Bone marrow (tissue), 2 donors: ENCODE measurements at places on chromosomes 11 and 22.

DNA sequence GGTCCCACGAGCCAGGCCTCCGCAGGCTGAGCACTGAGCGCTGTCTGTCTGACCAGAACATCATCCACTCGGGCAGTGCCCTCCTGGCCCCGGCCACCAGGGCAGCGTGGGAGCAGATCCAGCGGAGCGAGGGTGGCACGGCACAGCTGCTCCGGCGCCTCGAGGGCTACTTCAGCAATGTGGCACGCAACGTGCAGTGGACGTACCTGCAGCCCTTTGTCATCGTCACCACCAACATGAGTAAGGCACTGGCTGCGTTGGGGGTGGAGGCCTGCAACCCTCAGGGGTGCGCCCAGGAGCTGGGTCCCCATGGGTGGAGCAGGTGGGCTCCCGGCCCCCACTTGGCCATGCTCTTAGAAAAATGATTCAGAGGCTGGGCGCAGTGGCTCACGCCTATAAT lies 49.7 kb upstream of the PRODH start:
- no peak for DNase-seq

DNA sequence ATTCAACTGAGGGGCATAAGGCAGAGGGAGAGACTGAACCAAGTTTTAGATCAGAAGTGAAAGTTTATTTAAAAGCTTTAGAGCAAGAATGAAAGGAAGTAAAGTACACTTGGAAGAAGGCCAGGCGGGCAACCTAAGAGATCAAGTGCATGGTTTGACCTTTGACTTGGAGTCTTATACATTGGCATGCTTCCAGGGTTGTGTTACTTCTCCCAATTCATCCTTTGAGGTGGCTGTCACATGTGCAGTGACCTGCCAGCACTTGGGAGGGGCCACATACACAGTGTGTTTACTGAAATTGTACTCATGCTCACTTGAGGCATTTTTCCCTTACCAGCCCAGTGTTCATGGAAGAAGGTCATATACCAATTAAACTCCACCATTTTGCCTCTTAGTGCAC lies 30.4 kb downstream of the CYP2R1 start:
- DNase-seq: no peak

DNA sequence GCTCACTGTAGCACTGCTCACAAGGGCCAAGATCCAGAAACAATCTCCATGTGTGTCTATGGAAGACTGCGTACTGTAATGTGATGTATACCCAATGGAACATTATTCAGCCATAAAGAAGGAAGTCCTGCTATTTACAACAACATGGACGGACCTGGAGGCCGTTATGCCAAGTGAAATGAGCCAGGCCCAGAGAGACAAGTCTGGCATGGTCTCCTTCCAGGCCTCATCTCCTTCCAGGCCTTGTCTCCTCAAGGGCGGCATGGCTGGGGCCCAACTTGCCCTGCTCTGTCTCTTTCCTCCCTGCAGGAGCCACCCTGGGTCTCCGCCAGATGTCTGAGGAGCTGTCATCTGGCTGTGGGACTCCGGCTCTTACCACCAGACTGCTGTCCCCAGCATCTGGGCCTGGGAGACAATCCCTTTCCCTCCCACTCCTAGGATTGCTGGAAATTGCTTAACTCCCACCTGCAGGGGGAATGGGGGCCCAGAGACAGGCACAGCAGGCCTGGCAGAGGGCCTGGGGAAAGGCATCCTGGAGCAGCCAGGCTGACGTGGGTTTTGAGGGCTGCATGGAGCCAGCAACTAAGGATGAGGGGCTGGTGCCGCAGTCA lies 1326.6 kb downstream of the TBC1D22A start:
- DNase-seq: no peak

GRCh38 chr22:37551981-37552380 lies 8.3 kb upstream of the CDC42EP1 start:
- DNase-seq: no peak

GRCh38 chr22:26835929-26836528 lies 178.6 kb downstream of the MIAT start:
- peak; percentile 1 for DNase-seq

DNA sequence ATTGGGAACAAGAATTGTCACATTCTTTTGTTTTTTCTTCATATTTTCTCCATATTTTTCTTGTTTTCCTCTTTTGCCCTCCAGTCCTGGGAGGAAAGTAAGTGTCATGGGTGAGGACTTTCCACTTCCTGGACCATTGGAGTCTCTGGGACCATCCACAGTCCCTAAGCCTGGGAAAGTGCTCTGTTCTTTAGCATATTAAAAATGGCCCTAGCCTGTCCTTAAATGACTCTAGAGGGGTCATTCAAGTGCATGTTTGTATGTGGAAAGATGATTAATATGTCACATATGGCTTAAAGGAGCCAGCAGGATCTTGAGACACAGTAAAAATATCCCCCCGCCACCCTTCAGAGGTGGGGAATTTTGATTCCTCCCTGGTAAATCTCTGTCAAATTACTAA lies 20.1 kb upstream of the SCGB1D1 start:
- no peak for DNase-seq

DNA sequence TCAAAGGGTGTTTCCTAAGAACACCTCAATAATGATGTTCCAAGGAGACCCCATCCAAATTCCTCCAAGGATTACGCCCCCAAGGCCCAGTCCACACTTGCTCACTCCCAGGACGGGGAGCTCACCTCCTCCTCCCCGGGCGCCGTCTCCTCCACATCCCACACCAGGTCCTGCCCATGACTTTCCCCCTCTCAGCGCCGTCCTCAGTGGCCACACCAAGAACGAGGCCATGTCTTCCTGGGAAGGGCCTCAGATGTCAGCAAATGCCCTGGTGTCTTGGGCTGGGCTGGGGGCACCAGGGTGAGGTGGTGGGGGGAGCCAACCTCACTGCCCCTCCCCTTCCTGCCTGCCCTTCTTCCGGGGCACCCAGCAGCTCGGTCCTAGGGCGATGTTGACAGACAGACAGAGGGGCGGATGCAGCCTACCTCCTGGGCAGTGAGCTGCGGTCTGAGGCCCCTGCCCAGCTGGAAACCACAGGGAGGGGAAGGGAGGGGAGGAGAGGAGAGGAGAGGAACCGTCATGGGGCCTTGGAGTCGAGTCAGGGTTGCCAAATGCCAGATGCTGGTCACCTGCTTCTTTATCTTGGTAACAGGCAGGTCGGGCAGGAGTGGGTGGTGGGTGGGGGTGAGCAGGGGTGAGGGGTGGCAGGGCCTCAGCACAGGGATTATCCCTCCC lies at the start of the genes C11orf21 and TSPAN32:
Gene C11orf21 (minus strand): TSS at position 288 of the 675 bp plus-strand sequence. CDS start 110 bp downstream, at position 178.
Gene TSPAN32 (plus strand): TSS at position 383 of the 675 bp plus-strand sequence. CDS start 137 bp downstream, at position 520.
- DNase-seq: peak; percentile 64

DNA sequence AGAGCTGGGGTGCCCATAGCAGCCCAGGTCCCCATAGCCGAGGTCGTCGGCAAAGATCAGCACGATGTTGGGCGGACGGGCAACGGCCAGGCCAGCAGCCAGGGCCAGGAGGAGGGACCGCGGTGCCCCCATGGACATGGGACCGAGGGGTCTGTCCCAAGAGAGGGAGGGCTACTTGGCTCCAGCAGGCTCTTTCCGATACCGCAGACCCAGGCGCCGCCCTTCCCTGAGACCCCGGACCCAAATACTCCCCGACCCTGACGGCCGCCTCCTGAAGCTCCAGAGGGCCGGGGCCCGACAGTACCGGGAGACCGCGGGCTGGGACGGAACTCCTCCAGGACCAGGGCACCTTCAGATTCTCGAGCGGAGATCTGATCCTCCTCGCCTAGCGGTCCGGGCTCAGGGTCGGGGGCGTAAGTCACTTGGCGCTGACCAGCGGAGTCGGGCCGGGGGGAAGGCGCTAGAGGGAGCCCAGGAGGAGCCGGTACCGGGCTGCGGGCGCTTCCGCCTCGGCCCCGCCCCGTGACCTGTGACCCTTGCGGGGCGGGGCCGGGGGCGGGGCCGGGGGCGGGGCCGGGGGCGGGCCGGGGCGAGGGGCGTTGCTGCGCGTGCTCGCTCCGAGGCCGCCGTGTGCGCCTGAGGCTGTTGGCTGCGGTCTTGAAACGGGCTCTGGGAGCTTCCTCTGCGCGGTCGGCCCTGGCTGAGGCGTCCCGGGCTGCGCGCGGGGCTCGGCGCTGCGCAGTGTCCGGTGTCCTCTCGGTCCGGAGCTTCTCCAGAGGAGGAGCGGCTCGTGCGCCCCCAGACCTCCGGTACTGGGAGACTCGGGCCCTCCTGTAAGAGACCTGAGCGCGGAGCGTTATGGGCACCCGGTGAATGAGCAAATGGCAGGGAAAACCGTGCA lies at the start of gene ARSA:
Gene ARSA (minus strand): TSS at position 511 of the 901 bp plus-strand sequence. CDS start 373 bp downstream, at position 138.
- DNase-seq: peak; percentile 37

DNA sequence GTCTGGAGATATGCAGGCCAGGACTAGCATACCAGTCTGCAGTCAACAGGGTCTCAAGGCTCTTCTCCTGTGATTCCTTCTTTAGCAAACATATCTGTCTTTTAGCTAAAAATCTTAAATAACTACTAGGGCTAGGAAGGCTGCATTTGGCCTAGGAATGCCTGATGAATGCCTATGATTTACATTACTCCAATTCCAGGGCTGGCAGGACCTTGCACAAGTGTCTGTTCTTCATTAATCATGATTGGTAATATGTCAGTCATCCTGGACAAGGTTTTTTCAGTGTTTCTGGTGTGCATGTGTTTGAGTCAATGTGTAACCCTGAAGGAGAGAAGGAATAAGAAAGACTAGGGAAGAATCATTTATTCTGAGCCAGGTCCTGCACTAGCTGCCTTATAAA lies 280.5 kb upstream of the NARS2 start:
- DNase-seq: no peak

DNA sequence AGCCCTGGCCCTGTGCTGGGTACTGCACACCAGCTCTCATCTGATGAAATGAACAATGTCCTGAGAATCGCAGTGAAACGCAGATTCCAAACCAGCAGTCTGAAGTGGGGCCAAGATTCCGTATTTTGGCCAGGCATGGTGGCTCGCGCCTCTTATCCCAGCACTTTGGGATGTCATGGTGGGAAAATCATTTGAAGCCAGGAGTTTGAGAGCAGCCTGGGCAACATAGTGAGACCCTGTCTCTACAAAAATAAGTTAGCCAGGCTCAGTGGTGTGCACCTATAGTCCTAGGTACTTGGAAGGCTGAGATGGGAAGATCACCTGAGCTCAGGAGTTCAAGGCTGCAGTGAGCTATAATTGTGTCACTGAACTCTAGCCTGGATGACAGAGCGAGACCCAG lies 13.0 kb downstream of the LIF start:
- DNase-seq: no peak

DNA sequence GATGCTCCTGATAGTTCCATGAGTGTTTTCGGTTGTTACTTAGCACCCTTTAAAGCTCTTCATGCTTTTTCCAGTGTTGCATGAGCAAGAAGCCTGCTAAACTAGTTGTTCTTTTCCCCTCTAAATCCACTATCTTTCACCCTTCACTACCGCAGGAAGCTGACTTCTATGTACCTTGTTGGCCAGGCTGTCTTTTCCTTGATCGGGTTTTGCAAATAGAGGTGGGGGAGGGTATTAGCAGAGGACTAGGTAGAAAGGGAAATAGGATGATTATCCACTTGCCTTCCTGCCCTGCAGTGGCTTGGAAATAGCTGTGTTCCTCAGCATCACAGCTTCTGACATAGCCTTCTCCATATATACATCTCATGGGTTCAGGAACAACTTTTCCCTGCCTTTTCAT lies 23.9 kb downstream of the AASDHPPT start:
- DNase-seq: no peak

DNA sequence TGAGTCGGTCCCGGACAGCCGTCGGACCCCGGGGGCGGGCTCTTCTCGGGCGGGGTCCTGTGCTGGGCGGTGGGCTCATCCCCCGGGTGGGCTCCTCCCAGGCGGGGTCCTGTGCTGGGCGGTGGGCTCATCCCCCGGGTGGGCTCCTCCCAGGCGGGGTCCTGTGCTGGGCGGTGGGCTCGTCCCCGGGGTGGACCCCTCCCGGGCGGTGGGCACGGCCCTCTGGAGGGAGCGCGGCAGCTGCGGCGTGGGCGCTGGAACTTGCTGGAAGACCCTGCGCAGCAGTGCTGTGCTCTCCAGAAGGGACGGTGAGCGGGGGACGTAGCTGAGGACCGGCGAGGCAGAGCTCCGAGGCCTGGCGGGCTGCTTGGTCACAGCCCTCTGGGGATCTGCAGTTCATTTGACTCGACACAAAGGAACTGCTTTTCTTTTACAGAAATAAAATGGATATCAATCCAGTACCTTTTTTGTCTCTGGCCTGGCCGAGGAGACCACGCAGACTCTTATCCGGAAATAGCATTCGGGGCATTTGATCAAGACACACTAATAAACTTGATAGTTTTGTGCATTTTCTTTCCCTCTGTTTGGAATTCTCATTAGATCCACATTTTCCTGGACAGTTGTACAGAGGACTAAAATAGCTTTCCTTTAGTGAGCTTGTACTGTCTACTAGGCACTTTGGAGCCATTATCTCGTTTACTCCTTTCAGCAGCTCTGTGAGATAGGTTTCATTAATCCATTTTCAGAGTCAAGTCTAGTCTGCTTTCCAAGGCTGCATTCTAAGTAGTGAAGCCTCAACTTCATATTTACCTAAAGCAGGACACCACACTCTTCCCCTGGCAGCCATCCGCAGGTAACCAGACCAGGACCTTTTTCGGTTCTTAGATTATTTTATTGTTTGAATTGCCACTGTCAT lies 812 bp downstream of the JAM3 start:
- no peak for DNase-seq

DNA sequence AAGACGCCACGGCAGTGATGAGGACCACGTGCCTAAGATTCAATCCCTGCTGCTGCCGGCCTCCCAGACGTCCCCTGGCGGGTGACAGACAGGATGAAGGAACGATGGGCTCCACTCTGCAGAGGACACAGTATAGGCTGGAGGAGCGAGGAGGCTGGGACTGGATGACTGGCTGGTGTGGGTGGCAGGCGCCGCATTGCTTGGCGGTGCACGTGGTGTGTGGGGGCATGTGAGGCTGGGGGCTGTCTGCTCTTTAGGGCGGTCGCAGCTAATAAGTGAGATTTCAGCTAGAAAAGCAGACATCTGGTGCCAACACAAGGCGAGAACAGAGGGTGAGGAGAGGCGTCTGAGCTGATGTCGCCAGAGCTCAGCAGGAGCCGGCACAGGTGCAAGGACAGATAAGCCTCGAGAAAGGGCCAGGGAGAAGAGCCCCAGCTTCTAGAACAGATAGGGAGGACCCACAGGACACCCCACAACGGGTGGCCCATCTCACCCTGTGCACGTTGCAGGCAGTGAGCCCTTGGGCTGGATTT lies 33.2 kb downstream of the TSPAN4 start:
- DNase-seq: no peak

DNA sequence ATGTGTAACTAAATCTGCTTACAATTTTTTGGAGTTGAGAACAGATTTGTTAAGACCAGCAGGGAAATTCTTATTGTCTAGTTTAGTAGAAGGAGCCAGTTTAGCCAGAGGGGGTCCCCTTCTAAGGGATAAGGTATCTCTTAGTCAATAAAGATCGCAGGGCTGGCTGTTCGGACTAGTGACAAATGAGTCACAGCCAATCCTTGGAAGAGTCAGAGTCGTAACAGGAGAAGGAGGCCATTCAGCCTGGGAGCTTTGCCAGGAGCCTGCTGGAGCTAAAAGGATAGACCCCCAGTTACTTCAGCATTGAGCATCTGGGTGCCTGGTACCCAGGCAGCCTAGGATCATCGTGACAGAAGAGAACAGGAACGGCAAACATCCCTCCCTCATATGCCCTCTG lies 191.6 kb upstream of the ARHGAP20 start:
- DNase-seq: no peak

DNA sequence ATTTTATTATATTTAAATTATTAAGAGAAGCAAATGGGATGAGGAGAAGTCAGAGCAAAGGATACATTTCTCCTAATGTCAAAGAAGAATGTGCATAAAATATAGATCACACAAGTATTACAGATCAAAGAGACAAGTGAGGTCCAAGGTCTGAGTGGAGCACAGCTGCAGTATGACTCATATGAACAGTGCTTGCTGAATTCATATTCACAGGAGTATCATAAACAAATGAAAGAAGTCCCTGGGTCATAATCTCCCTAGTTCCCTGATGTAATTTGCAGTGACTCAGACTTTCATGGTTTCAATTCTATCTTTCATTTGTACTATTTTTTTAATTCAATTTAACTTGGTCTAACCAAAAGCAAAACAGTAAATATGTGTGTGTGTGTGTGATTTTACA lies 499.0 kb upstream of the CCDC179 start:
- no peak for DNase-seq
